ENCODE measurements at places on chromosomes 16 and 17. TPM values are rescaled to one million over a fixed set of nuclear protein-coding genes. Genes with fewer than 3 reads are reported as not detected.

Gene KRTAP4-3
- not detected for total RNA-seq

Gene CAPNS2
- not detected for total RNA-seq

Gene CHMP1A
- total RNA-seq, result 95.6 TPM

Gene ZNF174
- 5.8 TPM for total RNA-seq

Gene TERB1
- 0.13 TPM for total RNA-seq

All from activated T-helper 17 cell treated with anti-CD3 and anti-CD28 coated beads, Interleukin-2, amount 50 U/mL, for 72 hours (primary cell).